Osteocyte (in vitro differentiated cells): ENCODE measurements at places on chromosomes 7 and 10. TPM values are rescaled to one million over a fixed set of nuclear protein-coding genes. Genes with fewer than 3 reads are reported as not detected.

MEIG1 gene
- 1.0 TPM in 1 of 2 replicates, not detected in the other for total RNA-seq

LRRN3 gene
- 0.55 and 0.56 TPM in 2 replicates for total RNA-seq

PAPSS2 gene
- 18.5 and 21.9 TPM in 2 replicates for total RNA-seq

CLDN15 gene
- 10.9 and 11.4 TPM in 2 replicates for total RNA-seq

GIMAP6 gene
- not detected in 2 replicates for total RNA-seq

CLCN1 gene
- not detected in 2 replicates for total RNA-seq

GTF2IRD1 gene
- 44.7 and 48.7 TPM in 2 replicates for total RNA-seq

DNA sequence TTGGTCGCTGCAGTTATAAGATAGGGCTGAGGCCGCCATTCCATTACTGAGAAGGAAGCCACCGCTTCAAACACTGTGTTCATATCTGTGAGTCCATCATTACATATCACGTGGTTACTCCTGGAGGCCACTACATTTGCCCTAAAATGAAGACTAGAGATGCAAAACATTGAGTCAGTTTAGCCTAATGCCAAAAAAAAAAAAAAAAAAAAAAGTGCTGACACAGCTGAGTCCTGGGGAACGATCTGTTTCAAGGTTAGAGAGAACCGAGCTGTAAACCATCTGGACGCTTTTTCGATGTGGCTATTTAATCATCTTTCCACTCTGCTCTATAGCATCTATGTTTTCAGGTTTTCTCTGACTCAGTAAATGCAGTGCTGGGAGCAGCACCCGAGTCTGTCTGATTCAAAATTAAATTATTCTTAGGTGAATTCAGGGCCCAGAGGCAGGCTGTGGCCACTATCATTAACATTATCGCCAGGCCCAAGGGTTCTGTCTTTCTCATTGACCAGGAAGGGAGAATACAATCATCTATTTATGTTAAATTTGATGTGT, 449.1 kb downstream of the PAXIP1 start:
- H3K36me3 ChIP-seq = no peaks in the 10 kb centered on the region
- no peak overlapping the region for H3K4me3 ChIP-seq
- DNase-seq = no peak
- H3K4me1 ChIP-seq = no peaks in the 10 kb centered on the region
- H3K27me3 ChIP-seq = no peaks in the 10 kb centered on the region
- no peak overlapping the region for H3K27ac ChIP-seq

GRCh38 chr7:106552645-106553445, 108.1 kb downstream of the CCDC71L start:
- H3K36me3 ChIP-seq = no peaks in the 10 kb centered on the region
- no peak overlapping the region for H3K27ac ChIP-seq
- peaks cover 12% of the 10 kb centered on the region for H3K27me3 ChIP-seq
- H3K4me1 ChIP-seq = no peaks in the 10 kb centered on the region

DNA sequence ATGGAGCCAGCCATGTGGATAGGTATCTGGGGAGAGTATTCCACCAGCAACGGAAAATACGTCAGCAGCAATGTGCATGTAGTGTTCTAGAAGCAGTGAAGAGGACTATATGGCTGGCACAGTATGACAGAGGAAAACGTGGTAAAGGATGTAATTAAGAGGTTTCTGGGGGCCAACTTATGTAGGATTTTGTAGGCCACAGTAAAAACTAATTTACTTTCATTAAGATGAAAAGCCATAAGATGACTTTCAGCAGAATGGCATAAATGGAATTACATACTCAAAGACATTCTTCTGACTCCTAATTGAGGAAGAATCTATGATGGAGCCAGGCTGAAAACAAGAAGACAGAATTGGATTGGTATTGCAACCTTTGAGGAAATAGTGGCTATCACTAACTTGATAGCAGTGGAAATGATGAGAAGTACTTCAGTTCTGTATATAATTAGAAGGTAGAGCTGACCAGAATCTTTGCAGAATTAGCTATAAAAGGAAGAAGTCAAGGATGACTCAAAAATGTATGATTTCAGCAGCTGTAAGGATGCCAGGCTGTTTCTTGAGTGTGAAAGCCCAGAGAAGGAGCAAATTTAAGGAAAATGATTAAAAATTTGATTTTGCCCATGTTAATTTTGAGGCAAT, 156.7 kb downstream of the MBL2 start:
- H3K27ac ChIP-seq = no peak overlapping the region

GRCh38 chr10:60029475-60029874, 123.1 kb upstream of the CCDC6 start:
- no peak overlapping the region for H3K27ac ChIP-seq
- H3K27me3 ChIP-seq = peaks cover 2% of the 10 kb centered on the region
- H3K4me3 ChIP-seq = no peak overlapping the region
- no peak for DNase-seq
- H3K36me3 ChIP-seq = no peaks in the 10 kb centered on the region

DNA sequence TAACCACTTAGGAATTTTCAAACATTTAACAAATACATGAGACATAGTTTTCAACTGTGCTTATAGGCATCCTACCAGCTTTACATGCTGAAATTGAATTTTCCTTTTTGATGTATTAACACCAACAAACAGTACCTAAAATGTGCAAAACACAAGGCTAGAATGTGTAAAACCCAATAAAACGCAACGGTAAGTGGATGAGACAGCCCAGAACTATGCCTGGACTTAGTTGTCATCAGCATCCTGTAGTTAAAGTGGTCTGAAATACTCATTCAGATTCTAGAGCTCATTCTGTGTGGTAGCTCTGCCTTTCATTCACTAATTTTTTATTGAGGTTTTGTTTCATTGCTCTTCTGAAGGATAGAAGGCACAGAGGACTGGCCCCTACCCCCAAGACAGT, 137.1 kb downstream of the BMPER start:
- no peaks in the 10 kb centered on the region for H3K27me3 ChIP-seq
- DNase-seq = no peak
- no peaks in the 10 kb centered on the region for H3K36me3 ChIP-seq
- H3K27ac ChIP-seq = no peak overlapping the region
- peaks cover 12% of the 10 kb centered on the region for H3K4me1 ChIP-seq

DNA sequence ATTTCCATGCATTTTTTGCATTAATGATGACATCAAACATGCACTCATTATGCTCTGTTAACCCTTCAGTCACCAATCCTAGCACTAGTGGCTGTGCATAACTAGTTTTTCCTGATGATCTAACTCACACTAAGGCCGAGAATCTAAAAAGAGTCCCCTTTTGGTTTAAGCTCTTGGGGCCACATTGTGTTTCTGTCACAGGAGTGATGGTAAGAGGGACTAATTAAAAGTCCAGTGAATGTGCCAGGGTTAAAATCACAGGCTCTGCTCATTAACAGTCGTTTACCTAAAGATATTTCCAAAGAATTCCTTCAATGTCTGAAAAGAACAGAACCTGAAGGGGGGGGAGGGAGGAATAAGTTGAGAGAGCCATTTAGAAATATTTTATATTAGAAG, 359.0 kb upstream of the ANKRD30A start:
- H3K27ac ChIP-seq = peak overlapping the region; percentile 53
- peaks cover 29% of the 10 kb centered on the region for H3K4me1 ChIP-seq
- H3K4me3 ChIP-seq = no peak overlapping the region
- H3K27me3 ChIP-seq = no peaks in the 10 kb centered on the region
- no peak for DNase-seq

GRCh38 chr7:134546955-134547354, 2.0 kb upstream of the AKR1B15 start:
- DNase-seq = no peak
- no peaks in the 10 kb centered on the region for H3K36me3 ChIP-seq
- H3K27ac ChIP-seq = no peak overlapping the region
- peaks cover 22% of the 10 kb centered on the region for H3K4me1 ChIP-seq
- peaks cover 45% of the 10 kb centered on the region for H3K27me3 ChIP-seq

- no peak overlapping the region for H3K4me3 ChIP-seq
- no peak for DNase-seq
- no peaks in the 10 kb centered on the region for H3K27me3 ChIP-seq
Measured at GRCh38 chr7:19269301-19269700, 124.1 kb upstream of the FERD3L start.

DNA sequence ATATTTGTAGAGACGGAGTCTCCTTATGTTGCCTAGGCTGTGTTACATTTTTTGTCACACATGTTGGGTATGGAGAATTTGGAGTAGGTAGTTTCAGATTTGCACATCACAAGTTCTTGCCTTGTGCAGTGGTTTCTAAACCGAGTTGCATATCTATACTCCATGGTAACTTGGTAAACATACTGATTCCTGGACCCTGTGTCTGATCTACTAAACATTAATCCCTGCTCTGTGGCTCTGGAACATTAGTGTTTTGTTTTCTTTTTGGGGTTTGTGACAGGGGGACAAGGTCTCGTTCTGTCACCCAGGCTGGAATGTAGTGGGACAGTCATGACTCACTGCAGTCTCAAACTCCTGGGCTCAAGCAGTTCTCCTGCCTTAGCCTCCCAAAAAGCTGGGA, 24.7 kb downstream of the AUTS2 start:
- H3K4me3 ChIP-seq = no peak overlapping the region
- DNase-seq = no peak
- H3K4me1 ChIP-seq = peaks cover 33% of the 10 kb centered on the region
- H3K27ac ChIP-seq = no peak overlapping the region
- no peaks in the 10 kb centered on the region for H3K27me3 ChIP-seq
- H3K36me3 ChIP-seq = no peaks in the 10 kb centered on the region

- no peaks in the 10 kb centered on the region for H3K36me3 ChIP-seq
- H3K27ac ChIP-seq = no peak overlapping the region
- no peak for DNase-seq
- no peak overlapping the region for H3K4me3 ChIP-seq
- peaks cover 21% of the 10 kb centered on the region for H3K4me1 ChIP-seq
Measured at GRCh38 chr10:43735907-43736306, 87.2 kb upstream of the ZNF32 start.

DNA sequence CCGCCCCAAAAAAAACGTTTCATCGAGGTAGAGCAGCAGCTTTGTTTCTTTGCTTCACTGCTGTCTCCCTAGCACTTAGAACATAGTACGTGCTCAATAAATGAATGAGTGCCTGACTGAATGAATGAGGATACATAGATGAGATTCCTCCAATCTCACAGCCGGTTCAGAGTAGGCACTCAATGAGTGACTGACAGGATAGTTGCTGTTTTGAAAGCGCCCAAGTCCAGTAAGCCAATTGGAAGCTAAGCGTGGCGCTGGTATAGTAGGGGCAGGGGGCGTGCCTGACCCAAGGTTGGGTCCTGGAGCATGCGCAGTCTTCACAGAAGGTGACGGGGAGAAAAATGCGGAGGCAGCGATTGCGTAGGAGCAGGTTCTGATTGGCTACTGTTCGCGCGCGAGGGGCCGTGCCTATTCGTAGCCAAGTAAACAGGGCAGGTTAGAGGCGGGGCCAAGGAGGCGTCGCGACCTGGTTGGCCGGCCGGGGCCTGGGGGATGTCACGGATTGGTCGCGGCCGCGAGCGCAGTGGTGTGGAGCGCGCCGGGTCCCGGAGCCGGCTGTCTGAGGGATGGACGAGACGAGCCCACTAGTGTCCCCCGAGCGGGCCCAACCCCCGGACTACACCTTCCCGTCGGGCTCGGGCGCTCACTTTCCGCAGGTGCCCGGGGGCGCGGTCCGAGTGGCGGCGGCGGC, at the start of gene PI4K2A:
PI4K2A (plus strand) TSS at position 498 of the 694 bp plus-strand sequence; CDS start at position 570, 72 bp downstream.
- peaks cover 17% of the 10 kb centered on the region for H3K4me1 ChIP-seq
- H3K27ac ChIP-seq = peak within 1 kb of the TSS; percentile 96
- peak; percentile 99 for DNase-seq
- H3K36me3 ChIP-seq = peaks cover 6% of the 10 kb centered on the region
- no peaks in the 10 kb centered on the region for H3K27me3 ChIP-seq

DNA sequence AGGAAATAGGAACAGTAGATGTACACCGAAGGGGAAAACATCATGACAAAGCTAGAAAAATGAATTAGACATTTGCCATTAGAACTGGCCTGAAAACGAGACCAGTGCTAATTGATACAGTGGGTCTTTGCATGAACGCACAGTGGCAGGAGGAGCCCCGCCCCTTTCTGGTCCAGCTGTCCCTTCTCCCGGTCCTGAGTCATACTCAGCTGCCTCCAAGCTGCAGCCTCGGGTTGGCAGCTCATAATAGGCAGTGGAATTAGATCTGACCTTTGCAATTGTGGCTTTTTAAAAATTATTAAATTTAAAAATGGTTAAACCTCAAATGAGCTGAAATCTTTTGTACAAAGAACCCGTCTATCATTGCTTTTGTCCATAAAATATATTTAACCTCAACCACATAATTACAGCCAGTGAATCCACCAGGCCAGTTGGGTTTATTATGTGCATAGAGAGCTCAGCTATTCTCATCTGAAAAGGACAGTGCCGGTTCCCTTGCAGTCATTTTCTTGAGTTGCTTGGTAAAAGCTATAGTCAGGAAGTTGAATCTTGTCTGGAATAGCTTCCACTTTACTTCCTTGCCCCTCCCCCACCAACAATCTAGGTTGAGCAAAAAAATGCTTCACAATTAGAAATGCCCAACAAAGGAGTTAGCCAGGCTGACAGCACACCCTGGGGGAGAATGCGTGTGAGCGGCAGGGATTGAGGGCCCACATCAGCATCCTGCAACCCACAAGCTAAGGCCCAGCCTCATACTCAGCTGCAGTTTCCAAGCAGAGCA, 147.1 kb downstream of the BUB3 start:
- H3K36me3 ChIP-seq = no peaks in the 10 kb centered on the region
- no peaks in the 10 kb centered on the region for H3K4me1 ChIP-seq
- H3K27me3 ChIP-seq = no peaks in the 10 kb centered on the region
- no peak overlapping the region for H3K27ac ChIP-seq
